ENCODE measurements at places on chromosomes 11 and 22. TPM values are rescaled to one million over a fixed set of nuclear protein-coding genes. Genes with fewer than 3 reads are reported as not detected.

The LINC01488 gene
- not detected for total RNA-seq

The RASSF10 gene
- total RNA-seq = not detected

The SYT7 gene
- 0.09 TPM for total RNA-seq

The C11orf86 gene
- not detected for total RNA-seq

The PTPN5 gene
- total RNA-seq = not detected

The LDLRAD3 gene
- 0.76 TPM for total RNA-seq

The NRIP3 gene
- total RNA-seq = 5.5 TPM

The SOX6 gene
- 0.34 TPM for total RNA-seq

The TRIM6 gene
- total RNA-seq = 0.87 TPM

The PANX3 gene
- total RNA-seq = not detected

The FGF19 gene
- not detected for total RNA-seq

The CCDC73 gene
- total RNA-seq = 0.11 TPM

The RFPL2 gene
- 0.16 TPM for total RNA-seq

All from activated T-helper 2 cell treated with anti-CD3 and anti-CD28 coated beads, Interferon-gamma antibody, Interleukin-2, Interleukin-4, amounts not matched to agents 10 μg/mL and 5 μg/mL and 100 μg/mL, durations not matched to agents 14 hours and 24 hours and 36 hours (primary cell).